ENCODE measurements at places on chromosomes 4 and X.

- DNase-seq = no peak
Measured at GRCh38 chr4:56727150-56727549, 46.1 kb upstream of the HOPX start.

DNA sequence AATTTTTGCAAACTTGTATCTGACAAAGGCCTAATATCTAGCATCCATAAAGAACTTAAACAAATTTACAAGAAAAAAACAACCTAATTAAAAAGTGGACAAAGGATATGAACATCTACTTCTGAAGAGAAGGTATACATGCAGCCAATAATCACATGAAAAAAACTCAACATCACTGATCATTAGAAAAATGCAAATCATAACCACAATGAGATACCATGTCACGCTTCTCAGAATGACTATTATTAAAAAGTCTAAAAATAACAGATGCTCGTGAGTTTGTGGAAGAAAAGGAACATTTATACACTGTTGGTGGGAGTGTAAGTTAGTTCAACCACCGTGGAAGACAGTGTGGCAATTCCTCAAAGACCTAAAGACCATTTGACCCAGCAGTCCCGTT is 24.0 kb downstream of the CEP44 start:
- DNase-seq = no peak

GRCh38 chr4:101400096-101400495 is 52.8 kb upstream of the PPP3CA start:
- no peak for DNase-seq

DNA sequence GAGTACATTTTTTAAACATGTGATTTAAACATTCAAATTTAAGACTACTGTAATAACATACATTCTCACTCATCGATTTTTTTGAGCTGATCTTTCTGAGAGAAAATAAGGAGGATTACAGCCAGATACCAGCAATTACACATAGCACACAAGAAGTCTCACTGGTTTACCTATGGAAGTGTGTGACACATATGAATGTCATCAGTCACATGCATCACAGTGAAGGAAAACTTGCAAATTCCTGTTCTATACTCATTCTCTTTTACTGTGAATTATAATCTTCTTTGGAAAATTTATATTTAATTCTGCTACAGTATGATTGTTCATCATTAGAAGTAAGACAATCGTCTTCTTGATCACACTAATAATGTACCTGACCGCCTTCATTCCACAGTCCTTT is 21.3 kb upstream of the BMP2K start:
- DNase-seq = no peak

- DNase-seq = no peak
Measured at GRCh38 chr4:139530833-139531427, 25.1 kb downstream of the SETD7 start.

Measured in SW 1271 (cell line).